ENCODE measurements at places on chromosomes 12 and 14. TPM values are rescaled to one million over a fixed set of nuclear protein-coding genes. Genes with fewer than 3 reads are reported as not detected.

MANSC4 gene
- not detected for total RNA-seq

MGP gene
- not detected for total RNA-seq

KRT75 gene
- total RNA-seq: not detected

ZFHX2 gene
- 2.7 TPM for total RNA-seq

TESPA1 gene
- 74.6 TPM for total RNA-seq

GRIP1 gene
- 1.9 TPM for total RNA-seq

- no peak for DNase-seq
- peaks cover 14% of the 10 kb centered on the region for H3K4me1 ChIP-seq
- H3K36me3 ChIP-seq: peaks cover 33% of the 10 kb centered on the region
These were observed 7.2 kb downstream of the NFYB start for GRCh38 chr12:104130760-104131159.

DNA sequence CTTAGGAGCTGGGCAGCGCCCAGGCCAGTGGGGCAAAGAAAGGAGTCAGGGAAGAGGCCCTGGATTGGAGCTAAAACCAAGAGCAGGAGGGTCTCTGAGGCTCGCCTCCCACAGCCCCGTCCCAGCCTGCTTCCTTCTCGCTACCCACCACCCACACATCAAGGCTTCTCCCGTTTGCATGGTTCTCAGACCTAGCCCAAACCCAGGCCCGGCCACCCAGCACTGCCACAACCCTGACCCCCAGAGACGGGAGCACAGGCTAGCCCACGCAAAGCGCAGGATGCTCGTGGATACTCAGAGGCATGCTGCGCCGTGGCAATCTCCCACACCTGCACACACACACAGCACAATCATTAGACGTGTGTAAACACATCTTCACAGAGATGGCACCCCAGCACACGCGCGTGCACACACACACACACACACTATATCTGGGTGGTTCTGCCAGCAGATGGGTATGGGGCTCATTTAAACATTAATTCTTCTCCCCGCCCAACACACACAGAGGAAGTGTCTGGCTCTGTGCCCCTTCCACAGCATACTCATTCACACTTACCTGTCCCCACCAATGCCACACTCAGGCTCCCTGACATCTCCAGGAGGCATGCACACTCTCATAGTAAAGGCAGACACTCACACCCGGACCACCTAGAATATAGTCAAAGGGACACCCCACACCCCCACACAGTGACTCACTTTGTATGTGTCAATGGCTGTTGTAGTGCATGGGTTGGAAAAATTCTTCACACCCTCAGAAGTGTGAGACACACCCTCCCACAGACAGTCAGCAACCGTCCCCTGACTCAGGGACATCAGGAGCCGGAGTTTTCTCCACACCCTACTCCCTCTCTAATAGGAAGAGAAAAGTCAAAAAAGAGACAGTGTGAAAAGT lies 1.1 kb downstream of the CARMIL3 start:
- peaks cover 16% of the 10 kb centered on the region for H3K4me1 ChIP-seq
- H3K4me3 ChIP-seq: peak overlapping the region; percentile 74
- no peak overlapping the region for H3K27ac ChIP-seq
- H3K27me3 ChIP-seq: peaks cover 32% of the 10 kb centered on the region

- peaks cover 1% of the 10 kb centered on the region for H3K36me3 ChIP-seq
- DNase-seq: no peak
- no peak overlapping the region for H3K4me3 ChIP-seq
- no peak overlapping the region for H3K27ac ChIP-seq
These were observed 9.1 kb upstream of the ERC1 start for GRCh38 chr12:981961-982360.

- no peak for DNase-seq
- H3K27ac ChIP-seq: no peak overlapping the region
- H3K4me1 ChIP-seq: peaks cover 6% of the 10 kb centered on the region
- H3K27me3 ChIP-seq: peaks cover 56% of the 10 kb centered on the region
- H3K4me3 ChIP-seq: no peak overlapping the region
These were observed 117.6 kb downstream of the SCARB1 start for GRCh38 chr12:124745891-124746570.

- no peaks in the 10 kb centered on the region for H3K27me3 ChIP-seq
- H3K4me1 ChIP-seq: no peaks in the 10 kb centered on the region
- no peaks in the 10 kb centered on the region for H3K36me3 ChIP-seq
- H3K4me3 ChIP-seq: no peak overlapping the region
- H3K27ac ChIP-seq: no peak overlapping the region
These were observed 167.1 kb downstream of the CAND1 start for GRCh38 chr12:67436230-67436629.

DNA sequence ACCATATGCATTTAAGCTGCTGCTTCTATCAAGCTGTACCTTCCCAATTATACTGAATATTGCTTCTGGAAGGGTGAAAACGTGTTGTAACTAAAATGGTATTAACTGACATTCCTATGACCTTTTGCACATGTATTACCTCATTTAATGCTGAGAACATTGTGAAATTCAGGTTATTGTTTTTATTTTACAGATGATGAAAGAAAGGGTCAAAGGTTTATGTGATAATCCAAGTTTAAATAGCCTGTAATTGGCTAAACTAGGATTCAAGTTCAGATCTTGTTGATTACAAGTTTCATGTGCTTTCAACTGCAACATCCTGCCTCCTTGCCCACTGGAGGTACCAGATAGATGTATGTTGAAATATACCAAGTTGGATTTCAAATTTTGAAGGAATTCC lies 433.3 kb upstream of the PRICKLE1 start:
- no peaks in the 10 kb centered on the region for H3K36me3 ChIP-seq
- H3K4me1 ChIP-seq: no peaks in the 10 kb centered on the region
- no peak overlapping the region for H3K4me3 ChIP-seq
- H3K27ac ChIP-seq: no peak overlapping the region
- H3K27me3 ChIP-seq: no peaks in the 10 kb centered on the region
- DNase-seq: no peak

DNA sequence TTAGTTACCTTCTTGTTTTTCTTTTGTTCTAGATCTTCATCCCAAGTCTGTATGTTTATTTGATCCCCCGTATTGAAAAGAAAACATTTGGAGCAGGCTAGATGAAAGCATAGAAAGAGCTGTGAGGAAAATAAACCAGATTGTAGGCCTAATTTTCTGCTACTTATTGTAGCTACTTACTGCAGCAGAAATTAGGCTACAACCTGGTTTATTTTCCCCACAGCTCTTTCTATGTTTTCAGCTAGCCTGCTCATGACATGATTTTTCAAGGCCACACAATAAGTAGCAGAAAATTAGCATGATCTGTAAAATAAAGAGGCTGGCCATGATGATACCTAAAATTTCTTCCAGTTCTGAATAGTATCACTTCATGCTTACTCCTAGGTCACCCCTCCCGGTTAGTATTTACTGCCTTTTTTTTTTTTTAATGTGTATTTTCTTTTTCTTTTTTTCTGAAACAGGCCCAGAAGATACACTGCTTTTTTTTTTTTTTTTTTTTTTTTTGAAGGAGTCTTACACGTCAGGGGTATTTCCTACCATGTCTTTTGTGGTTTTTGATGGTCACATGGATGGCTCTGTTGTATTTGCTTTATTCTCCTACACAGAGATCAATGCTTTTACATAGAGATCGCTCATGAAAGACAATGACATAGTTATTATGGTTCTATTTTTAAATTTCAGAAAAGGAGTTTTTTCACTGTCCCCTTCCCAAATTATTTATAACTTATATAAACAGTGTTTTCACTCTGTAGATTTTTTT lies 32.3 kb downstream of the BHLHE41 start:
- peaks cover 7% of the 10 kb centered on the region for H3K27me3 ChIP-seq
- no peak overlapping the region for H3K4me3 ChIP-seq
- H3K4me1 ChIP-seq: peaks cover 5% of the 10 kb centered on the region
- no peak for DNase-seq
- H3K27ac ChIP-seq: no peak overlapping the region

- no peak for DNase-seq
- no peaks in the 10 kb centered on the region for H3K4me1 ChIP-seq
- no peaks in the 10 kb centered on the region for H3K27me3 ChIP-seq
- H3K4me3 ChIP-seq: no peak overlapping the region
These were observed 321.2 kb upstream of the TMTC1 start for GRCh38 chr12:30104971-30105370.

DNA sequence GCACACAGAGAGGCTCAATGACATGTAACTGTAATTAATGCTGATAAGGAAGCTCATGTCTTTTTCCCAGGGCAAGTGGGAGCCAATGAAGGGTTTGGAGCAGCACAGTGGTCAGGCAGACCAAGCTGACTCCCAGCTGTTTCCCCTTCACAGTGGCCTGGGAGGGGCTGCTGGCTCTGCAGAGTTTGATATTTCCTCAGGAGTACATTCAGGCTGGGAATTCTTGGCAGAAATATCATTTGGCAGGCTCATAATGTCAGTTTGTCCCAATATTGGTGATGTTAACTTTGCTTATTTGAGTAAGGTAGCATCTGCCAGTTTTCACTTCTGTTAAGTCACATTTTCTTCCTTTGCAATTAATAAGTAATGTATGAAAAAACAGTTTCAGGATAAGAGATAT lies 247.0 kb downstream of the EMP1 start:
- peaks cover 4% of the 10 kb centered on the region for H3K27me3 ChIP-seq
- no peaks in the 10 kb centered on the region for H3K4me1 ChIP-seq
- H3K36me3 ChIP-seq: no peaks in the 10 kb centered on the region
- no peak for DNase-seq

DNA sequence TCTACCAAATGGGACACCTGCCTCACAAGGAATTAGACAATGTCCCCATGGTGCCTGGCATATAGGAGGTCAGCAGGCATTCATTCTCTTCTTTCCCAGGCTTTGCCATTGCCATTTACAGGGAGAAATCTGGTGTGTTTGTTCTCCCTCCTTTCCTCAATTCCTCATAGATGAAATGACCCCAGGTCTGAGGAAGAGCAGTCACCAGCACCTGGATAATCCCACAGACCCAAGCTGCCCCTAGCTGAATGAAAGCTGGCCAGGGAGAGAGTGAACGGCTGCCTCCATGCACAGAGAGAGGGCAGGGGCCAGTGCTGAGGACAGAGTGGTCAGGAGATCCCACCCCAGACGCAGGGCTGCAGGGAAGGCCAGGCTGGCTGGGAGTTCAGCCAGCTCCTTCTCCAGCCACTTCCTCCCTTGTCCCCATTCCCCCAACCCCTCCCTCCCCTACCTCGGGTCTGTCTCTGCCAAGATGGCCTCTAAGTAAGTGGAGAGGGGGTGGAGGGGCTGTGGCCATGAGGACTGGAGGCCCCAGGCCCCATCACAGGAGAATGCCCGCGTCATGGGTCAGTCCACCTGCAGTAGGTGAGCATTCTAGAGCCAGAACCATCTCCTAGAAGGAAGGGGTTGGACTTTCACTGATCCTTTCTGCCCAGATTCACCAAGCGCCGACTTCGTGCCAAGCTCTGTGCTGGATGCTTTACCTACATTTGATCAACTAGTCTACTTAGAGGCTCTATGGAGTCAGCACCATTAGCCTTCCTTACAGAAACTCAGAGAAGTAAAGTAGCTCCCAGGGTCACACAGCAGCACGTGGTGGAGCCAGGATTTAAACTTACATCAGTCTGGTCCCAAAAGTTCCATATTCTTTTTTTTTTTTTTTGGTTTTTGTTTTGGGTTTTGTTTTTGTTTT lies 2.0 kb upstream of the KRT4 start:
- no peak for DNase-seq
- H3K27me3 ChIP-seq: peaks cover 12% of the 10 kb centered on the region
- H3K4me3 ChIP-seq: no peak overlapping the region
- no peaks in the 10 kb centered on the region for H3K4me1 ChIP-seq
- no peaks in the 10 kb centered on the region for H3K36me3 ChIP-seq

DNA sequence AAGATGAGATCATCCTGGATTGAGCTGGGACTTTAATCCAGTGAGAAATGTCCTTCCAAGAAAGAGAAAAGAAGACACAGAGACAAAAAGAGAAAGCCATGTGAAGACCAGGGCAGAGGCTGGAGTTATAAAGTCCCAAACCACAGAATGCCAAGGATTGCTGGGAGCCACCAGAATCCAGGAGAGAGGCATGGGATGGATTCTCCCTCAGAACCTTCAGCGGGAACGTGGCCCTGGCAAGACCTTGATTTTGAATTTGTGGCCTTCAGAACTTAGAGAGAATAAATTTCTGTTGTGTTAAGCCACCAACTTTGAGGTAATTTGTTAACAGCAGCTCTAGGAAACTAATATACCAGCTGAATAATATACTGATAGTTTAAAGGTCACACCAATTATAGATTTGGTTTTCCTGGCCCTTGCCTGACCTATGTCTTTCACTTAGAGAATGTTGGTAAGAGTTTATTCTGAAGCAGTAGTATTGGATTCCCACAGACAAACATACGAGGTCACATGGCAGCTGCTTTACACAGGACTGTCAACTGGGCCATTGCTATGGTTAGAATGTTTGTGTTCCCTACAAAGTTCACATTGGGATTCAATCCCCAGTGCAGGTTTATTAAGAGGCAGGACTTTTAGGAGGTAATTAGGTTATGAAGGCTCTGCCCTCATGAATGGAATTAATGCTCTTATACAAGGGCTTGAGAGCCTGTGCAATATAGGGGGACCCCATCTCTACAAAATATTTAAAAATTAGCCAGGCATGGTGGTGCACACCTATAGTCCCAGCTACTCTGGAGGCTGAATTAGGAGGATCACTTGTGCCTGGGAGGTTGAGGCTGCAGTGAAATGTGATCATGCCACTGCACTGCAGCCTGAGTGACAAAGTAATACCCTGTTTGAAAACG lies 156.5 kb upstream of the EEA1 start:
- H3K27ac ChIP-seq: no peak overlapping the region
- DNase-seq: no peak
- no peaks in the 10 kb centered on the region for H3K36me3 ChIP-seq
- H3K4me1 ChIP-seq: peaks cover 8% of the 10 kb centered on the region

DNA sequence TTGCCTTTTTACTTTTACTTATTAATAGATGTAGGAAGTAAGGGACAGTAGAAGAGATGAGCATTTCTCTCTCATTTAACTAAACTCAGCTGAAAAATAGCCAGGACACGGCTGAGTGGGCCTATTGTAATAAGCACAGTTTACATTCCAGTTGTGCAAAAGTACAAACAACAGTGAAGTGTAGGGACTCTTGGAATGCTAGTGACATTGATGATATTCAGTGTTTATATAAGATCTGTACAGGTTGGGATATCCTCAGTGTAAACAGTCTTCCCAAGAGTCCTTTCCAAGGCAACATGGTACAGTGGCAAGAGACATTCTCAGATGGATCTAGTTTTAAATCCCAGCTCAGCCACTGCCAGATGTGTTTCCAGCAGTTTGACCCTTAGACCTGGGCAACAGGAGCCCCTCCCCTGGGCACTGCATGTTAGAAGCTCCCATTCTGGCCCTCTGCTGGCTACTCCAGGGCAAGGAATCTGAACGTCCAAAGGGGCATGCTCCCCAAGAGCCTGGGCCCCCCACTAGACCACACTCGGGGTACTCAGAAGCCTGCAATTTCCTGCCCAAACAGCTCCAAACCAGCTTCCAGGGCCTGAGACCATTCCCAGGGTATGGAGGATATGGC lies 55.3 kb downstream of the STAB2 start:
- DNase-seq: no peak
- peaks cover 13% of the 10 kb centered on the region for H3K27me3 ChIP-seq
- no peaks in the 10 kb centered on the region for H3K4me1 ChIP-seq
- no peaks in the 10 kb centered on the region for H3K36me3 ChIP-seq

DNA sequence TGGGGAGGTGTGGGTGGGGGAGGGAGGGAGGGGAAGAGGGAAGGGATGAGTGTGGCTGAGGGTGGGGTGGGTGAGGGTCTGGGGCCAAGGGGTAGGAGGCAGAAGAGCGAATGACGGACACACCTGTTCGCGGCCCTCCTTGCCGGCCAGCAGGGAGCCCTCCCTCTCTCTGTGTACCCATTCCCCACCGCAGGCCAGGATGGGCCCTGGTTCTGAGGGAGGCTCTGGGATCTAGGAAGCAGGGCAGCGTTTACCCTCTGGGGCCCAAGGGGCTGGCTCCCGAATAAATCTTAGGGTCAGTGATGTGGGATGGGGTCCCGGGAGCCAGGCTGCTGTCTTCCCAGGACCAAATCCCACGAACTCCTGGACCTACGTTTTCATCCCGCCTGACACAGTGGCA lies 46.0 kb upstream of the ESRRB start:
- DNase-seq: no peak
- no peaks in the 10 kb centered on the region for H3K4me1 ChIP-seq
- H3K27ac ChIP-seq: no peak overlapping the region
- no peaks in the 10 kb centered on the region for H3K36me3 ChIP-seq
